ENCODE measurements at places on chromosomes 1 and 21.

DNA sequence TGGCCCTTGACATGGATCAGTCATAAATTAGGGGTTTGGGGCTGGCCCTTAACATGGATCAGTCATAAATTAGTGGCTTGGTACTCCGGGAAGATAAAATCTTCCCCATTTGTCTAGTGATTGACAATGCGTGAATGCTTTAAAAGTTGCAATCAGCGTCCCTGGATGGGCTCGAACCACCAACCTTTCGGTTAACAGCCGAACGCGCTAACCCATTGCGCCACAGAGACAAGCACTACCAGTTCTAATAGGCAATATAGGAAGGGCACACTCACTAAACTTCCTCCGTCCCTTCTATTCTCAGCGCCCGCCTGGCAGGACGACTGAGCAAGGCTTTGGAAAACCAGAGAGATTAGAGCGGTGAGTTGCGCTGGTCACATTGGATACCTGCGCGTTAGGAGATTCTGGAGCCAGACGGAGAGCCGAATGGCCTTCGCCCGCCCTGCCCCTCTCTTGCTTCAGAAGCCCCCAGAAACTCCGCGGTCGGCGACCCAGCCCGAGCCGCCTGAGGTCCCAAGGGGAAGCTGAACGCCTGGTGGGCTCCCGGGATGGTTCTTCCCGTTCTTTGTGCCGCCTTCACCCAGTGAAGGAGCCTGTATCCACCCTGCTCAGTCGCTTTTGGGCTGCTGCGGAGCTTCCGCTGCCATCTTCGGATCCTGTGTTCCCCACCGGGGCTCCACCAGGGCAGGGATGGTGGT is 235.9 kb downstream of the FAM72C start:
- no peak for DNase-seq

GRCh38 chr1:52454779-52455178 is 50.4 kb downstream of the PRPF38A start:
- DNase-seq: no peak

- DNase-seq: peak; percentile 69
These were observed at the start of gene PTPN7 for GRCh38 chr1:202160377-202160940. Gene PTPN7 (minus strand): TSS chr1:202160602. CDS start chr1:202159402, 1,200 bp downstream.

- DNase-seq: no peak
These were observed 49.0 kb downstream of the LBR start for GRCh38 chr1:225378880-225379279.

DNA sequence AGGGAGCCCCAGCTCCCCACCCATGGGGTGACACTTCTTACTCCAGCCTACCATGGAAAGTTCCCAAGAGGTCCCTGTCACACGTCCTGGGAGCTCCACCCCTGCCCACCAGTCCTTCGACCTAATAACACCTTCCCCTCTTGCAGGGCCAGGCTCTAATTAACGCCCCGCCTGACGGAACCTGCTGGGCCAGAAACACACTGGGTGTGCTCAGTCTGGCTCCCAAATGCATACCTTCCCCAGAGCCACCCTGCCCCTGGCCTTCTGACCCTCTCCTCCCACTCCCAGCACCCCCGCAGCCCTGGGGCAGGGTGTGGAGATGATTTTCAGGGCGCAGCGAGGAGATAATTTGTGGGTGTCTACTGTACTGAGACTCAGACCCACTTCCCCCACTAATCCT is 20.6 kb downstream of the PGLYRP3 start:
- no peak for DNase-seq

- DNase-seq: peak; percentile 18
These were observed 19.2 kb downstream of the CD247 start for GRCh38 chr1:167499106-167499505.

DNA sequence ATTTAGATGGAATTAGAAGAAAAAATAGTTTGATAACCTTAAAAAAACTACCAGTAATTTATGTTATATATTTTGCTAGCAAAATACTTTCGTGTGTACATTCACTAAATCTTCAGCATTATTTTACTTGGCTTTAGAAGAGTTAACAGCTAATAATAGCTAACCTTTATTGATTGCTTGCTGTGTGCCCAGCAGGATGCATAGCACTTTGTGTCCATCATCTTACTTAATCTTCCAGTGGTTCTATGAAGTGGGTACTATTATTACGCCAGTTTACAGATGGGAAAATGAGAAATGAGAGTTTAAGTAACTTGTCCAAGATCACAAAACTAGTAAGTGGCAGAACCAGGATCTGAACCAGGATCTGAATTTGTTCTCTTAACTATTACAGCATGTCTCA is 41.7 kb upstream of the GPR25 start:
- no peak for DNase-seq

DNA sequence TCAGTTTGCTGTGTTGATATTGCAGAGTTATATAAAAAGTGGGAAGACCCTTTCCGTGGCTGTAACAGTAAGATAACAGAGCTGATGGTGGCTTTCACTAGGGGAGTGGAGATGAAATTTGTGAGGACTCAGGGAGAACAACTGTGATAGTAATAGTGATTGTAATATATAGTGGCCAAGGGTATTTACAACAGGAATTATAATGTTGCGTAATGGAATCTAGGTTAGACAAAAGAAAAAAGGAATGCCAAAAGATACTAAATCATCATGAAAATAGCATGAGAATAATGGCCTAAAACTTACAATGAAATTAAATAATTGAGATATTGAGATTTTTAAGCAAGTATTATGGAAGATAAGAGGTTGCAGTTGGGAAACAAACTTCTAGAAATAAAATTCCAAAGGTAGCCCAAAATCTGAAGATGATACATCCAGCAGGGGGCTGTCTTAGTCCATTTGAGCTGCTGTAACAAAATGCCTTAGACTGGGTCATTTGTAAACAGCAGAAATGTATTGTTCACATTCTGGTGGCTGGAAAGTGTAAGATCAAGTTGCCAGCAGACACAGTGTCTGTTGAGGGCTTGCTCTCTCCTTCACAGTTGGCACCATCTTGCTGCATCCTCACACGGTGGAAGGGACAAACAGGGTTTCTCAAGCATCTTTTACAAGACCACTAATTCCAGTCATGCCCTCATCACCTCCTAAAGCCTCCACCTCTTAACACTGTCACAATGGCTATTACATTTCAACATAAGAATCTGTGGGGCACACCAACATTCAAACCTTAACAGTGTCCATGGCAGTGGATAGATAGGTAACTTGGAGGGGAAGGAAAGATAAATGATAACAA is 711.2 kb downstream of the MRPL39 start:
- no peak for DNase-seq

DNA sequence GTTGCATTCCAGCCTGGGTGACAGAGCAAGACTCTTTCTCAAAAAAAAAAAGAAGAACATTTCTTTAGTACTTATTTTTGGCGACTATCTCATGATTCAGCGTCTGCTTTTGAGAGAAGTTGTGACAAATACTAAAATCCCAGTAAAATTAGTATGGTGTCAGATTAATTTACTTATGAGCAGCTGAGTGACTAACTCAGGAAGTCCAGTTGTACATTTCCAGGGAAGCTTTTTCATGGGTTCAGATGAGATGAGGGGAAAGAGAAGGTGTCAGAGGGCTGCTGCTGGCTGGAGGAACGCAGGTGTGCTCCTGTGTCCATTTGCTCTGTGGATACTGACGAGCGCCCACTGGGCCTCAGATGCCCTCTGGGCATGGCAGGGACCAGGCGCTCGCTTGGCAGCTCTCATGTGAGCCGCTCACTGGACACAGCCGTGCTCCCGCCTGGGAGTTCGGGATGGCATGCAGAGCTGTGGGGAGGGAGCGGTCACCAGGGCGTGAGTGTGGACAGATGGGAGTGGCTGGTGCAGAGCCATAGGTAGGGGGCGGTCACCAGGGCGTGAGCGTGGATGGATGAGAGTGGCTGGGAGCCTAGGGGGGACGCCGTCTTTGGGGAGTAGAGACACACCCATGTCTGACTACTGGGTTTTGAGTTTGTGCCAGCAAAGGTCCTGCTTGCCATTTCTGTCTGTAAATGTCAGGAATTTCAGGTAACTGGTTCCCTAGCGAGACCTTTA is 55.0 kb downstream of the ADARB1 start:
- DNase-seq: no peak
